Cardiac septum (tissue), 1 donor: ENCODE measurements at places on chromosomes 16 and 17. TPM values are rescaled to one million over a fixed set of nuclear protein-coding genes. Genes with fewer than 3 reads are reported as not detected.

DNA sequence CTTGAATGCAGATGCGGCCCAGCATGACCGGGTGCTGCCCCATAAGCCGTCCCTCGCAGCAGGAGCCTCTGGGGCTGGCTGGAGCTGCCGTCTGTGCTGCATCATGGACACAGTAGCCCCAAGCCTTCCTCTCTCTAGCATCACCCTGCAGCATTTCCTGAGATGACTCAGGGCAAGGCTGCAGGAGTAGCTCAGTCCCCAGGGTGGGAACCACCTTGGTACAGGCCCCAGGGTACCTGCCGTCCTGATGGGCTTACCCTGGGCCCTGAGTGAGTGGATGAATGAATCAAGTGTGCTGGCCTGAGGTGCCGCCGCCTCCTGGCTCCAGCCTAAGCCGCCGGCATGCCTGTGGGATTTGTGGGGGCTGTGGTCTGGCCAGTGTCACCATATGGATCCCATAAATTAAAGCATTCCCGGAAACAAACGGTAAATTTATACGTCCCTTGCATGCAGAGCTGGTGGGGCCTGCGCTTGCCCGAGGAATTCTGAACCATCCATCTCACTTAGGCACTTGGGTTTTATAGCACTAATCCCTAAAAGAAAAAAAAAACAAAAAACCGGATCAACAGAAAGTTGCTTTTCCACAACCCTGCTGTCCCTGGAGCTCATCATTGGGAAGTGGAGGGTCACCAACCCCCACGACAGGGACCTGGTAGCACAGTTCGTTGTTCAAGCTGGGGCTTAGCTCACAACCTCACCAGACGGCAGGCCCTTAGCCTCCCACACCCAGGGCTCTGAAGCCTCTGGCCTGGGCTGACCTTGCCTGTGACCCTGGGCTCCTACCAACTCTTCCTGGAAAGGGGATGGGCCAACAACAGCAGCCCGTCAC is 242.6 kb upstream of the CIBAR2 start:
- no peak for DNase-seq

- no peak for DNase-seq
Measured at GRCh38 chr17:71251276-71251675, 869.5 kb upstream of the SOX9 start.

DNA sequence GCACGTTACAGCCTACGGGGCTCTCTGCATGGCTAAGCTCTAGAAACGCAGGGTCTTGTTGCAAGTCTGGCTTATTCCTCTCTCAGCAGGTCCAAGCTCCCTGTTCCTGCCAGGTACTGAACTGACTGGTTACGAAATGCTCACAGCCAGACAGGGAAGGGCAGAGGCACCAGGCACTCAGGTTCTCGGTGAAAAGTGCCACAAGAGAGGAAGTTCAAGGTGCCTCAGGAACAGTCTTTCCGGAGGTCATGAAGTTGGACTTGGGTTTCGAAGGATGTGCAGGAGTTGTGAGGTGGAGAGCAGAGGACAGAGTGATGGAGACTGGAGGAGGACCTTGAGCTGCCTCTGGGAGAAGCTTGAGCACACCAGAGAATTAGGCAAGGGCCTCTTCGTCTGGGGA is 124.7 kb upstream of the GSE1 start:
- DNase-seq: no peak

- peak; percentile 98 for DNase-seq
Measured at GRCh38 chr16:88700636-88701482, 5.3 kb downstream of the RNF166 start.

DNA sequence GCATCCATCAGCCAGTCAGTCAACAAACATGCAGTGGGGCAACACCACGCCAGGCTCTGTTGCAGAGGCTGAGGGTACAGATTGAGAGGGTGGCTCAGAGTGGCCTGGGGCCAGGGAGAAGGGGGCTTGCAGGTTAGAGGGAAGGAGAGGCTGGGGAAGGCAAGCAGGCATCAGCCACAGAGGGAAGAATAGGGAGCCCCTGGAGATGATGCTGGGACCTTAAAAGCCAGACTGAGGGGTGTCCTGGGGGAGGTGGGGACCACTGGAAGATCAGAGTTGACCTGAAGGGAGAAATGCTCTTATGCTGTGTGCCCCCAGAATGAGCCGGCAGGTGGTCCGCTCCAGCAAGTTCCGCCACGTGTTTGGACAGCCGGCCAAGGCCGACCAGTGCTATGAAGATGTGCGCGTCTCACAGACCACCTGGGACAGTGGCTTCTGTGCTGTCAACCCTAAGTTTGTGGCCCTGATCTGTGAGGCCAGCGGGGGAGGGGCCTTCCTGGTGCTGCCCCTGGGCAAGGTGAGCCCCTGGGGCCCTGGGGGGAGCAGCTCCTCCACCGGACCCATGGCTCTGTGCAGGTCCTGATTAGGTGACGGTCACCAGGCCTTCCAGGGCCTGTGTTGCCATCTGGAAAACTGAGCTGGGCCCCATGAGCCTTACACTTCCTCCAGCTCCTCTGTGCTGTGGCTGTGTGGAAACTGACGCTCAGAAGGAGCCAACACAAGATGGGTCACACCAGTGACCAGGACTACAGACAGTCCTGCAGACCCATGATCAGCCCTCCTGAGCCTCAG is 1.7 kb downstream of the CORO1A start:
- DNase-seq: peak; percentile 73

DNA sequence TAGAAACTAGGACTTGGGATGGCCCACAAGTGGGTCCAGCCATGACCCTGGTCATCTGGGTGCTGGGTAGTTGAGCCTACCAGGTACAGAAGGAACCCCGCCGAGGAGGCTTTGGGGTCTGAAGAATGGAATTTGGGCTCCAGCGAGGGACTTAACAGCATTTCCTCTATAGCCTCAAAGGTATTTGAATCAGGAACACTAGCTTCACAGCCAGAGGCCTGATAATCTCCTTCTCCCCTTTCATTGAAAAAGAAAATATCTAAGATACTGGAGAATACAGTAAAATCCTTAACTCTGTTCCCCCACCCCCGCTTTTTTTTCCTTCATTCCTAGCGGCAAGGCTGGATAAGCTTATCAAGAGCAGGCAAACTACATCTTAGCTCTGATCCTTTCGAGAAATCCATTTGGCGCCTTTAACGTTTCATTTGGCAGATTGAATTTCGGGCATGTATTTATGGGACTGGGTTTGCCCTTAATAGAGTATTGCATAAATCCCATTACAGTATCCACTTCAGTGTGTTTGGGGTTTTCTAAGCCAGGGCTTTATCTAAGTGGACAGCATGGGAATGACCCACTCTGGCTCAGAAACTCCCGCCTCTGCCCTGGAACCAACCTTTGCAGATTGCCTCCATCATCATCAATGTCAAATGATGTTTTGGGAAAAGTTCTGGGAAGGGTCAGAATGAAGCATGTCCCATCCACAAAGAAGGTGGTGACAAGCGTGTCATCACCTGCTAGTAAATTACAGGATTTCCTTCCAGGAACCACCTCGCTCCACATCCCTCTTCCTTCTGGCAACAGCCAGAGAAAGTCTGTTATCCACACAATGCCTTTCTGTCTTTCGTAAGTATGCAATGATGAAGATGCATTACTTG is 36.9 kb downstream of the XYLT1 start:
- no peak for DNase-seq

Gene C17orf113
- total RNA-seq: 0.43 TPM

Gene GUCY2D
- not detected for total RNA-seq

Gene DBNDD1
- 3.0 TPM for total RNA-seq

Gene CFAP97D1
- not detected for total RNA-seq

Gene BRIP1
- total RNA-seq: 0.11 TPM

Gene CDRT15L2
- total RNA-seq: not detected
